ENCODE measurements at places on chromosomes 7 and 10.

DNA sequence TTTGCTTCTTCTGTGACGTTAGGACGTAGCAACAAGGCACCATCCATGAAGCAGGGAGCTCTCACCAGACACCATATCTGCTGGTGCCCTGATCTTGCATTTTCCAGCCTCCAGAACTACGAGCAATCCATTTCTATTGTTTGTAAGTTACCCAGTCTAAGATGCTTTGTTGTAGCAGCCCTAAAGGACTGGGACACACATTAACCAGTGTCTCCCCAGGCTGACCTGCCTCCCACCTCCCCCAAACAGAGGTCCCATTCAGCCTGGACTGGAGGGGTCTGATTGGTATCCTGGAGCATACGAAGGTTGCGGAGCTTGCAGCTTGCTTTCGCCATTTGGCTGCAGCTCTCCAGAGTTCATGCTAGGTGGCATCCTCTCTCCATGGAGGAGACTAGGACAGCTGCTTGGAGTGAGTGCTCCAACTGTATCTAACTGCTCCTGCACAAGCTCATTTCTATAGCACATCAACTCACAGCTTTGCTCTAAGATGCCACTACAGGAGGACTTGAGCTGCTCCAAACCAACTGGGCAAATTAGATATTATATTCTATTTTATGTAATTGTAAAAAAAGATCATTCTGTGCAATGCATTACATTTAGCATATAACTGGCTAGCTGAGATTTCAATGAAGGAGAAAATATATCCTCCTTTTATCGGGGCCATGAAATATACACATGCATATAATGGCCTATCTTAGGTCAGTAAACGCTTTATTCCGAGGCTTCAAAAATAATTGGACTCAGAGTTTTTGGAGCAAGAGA lies 8.0 kb upstream of the GRK5 start:
- DNase-seq = peak; percentile 32

DNA sequence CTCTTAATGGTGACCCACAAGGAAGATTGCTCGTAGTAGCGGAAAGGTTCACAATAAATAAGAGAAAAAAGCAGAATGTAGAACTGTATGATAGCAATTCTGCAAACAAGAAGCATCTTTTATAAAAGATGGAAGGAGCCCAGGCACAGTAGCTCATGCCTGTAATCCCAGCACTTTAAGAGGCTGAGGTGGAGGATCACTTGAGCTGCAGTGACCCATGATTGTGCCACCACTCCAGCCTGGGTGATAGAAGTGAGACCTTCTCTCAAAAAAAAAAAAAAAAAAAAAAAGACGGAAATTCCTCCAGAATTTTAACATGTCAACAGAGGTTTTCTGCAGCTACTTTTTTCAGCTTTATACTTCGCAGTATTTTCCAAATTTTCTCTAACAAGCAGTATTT lies 13.2 kb downstream of the GATAD1 start:
- DNase-seq = no peak

GRCh38 chr10:128028508-128029289 lies 97.5 kb downstream of the MKI67 start:
- DNase-seq = no peak

- DNase-seq = no peak
These were observed 67.5 kb upstream of the EFCAB10 start for GRCh38 chr7:105648561-105649401.

DNA sequence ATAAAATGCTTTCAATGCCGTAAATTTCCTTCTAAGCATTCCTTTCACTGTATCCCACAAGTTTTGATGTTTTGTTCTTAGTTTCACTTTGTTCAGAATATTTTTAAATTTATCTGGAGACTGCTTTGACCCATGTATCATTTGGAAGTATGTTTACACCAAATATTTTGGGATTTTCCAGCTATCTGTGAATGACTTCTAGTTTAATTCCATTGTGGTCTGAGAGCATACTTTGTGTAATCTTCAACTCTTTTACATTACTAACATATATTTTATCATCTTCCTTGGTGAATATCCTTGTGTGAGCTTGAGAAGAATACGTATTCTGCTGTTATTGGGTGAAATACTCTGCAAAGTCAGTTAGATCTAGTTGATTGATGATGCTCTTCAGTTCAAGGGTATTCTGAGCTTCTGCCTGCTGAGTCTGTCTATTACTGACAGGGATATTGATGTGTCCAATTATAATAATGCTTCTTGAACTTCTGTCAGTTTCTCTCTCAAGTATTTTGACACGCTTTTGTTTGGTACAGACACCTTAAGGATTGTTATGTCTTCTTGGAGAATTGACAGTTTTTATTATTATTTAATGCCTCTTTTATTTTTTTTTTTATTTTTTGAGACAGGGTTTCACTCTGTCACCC lies 31.6 kb downstream of the MKLN1 start:
- DNase-seq = no peak

DNA sequence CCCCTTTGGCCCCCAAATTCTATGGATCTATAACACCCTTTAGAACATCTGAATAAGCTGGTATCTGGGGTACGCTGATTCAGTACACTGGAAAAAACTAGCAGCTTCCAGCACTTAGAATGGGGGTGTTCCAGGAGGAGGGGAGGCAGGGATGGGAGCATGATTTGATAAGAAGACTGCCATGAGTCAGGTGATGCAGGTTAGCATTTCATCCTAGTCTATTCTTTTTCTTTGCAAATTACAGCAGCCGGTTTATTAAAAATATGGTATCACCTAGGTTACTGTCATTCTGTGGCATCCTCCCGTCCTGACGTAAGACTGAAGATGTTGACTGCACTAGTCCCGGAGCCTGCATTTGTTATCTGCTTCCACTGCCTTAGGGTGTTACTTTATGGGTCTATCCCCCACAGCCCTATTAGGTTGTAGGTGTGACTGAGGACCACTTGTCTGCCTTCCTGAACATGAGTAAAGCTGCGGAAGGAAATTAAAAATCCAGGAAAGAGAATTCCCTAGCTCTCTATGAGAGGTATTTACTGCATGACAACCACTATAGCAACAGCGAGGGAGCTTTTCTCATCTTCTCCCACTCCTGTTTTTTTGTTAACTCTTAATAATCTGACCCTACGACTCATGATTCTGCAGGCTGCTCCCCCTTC lies 1.9 kb downstream of the HTR5A start:
- DNase-seq = no peak

GRCh38 chr10:12103802-12104201 lies 25.7 kb upstream of the SEC61A2 start:
- DNase-seq = no peak

- DNase-seq = no peak
These were observed 207.9 kb upstream of the MYO3A start for GRCh38 chr10:25725917-25726716.

- no peak for DNase-seq
These were observed 179.1 kb downstream of the KLF6 start for GRCh38 chr10:3605882-3606281.

DNA sequence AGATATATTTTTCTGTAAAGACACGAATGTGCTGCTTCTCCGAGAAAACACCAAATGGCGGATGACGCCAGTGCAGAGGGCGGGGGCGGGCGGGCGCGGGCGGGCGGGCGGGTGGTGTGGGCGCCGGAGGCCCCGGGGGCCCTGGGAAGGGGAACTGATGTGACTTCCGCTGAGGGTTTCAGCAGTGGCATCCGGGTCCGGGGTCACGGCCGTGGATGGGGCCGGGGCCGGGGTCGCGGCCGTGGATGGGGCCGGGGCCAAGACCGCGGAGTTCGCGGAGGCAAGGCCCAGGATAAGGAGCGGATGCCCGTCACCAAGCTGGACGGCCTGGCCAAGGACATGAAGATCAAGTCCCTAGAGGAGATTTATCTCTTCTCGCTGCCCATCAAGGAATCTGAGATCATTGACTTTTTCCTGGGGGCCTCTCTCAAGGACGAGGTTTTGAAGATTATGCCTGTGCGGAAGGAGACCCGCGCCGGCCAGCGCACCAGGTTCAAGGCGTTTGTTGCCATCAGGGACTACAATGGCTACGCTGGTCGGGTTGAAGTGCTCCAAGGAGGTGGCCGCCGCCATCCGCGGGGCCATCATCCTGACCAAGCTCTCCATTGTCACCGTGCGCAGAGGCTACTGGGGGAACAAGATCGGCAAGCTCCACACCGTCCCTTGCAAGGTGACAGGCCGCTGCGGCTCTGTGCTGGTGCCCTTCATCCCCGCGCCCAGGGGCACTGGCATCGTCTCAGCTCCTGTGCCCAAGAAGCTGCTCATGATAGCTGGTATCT lies 20.3 kb upstream of the IGF2BP3 start:
- peak; percentile 58 for DNase-seq

DNA sequence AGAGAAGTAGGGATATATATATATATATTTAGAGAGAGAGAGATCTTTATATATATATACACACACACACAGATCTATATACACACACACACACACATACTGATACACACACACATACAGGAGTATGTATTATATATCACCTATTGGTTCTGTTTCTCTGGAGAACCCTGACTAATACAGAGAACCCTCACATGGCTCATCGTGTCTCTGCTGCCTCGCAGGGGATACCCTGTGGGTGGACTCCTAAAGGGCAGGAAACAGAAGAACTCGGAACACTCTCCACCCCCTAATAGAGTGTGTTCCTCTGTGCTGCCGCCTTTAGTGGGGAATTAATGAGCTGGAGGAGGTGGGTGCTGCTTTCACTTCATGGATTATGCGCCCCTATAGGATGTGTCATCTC lies 86.6 kb downstream of the NPY start:
- DNase-seq = no peak

DNA sequence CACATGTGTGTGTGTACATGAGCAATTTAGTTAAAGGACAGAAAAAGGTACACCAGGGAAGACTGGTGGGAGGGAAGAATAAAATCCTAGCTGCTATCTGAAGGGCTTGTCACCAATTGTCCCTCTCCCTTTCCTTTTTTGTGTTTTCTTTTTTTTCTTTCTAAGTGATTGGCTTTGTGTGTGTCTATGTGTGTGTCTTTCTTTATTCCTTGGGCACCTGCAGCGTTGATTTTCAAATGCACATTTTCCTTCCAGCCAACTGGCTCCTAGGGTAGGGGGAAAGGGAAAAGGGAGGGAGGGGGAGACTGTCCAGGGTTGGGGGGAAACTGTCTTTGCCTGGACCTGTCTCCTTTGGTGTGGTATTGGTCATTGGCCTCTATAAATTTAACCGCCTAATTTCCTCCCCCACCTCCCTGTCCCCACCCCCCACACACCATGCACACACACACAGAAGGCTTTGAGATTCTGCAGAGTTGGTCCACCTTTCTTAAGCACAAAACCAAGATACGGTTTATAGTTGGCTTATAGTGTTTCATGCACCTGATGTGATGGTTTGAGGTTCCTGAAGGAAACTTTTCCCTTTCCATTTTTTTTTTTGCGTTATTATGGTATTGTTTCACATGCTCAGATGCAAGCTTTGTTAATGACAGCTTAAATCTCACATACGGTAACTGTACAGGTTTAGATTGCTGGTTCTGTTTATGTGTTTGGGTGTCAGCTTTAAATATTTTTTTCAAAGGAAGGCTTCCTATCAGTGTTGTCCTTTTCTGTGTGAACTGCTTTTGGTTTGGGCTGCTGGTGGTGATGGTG lies 2.6 kb downstream of the AUTS2 start:
- no peak for DNase-seq

DNA sequence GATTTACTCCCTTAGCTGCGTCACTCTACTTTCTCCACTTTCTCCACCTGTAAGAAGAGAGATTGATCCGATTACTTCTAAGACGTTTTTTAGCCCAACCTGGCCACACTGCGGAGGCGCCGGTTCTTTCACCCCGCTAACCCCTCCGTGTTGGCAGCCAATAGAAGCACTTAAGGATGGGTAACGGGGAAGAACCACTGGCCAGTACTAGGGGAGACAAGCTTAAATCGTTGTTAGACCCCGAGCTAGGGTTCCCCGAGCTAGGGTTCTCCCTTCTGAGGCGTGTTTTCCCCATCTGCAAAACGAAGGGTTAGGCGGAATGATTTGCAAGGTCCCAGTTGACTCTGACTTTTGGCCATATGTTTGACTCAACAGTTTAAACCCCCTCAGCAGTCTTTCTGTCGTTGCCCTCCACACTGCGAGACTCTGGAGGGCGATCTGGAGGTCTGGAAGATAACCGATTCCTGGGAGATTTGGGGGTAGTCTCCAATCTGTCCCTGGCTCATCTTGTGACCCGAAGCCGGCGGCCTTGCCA lies 644 bp downstream of the UMAD1 start:
- DNase-seq = peak; percentile 7

- DNase-seq = no peak
These were observed 7.5 kb upstream of the OPTN start for GRCh38 chr10:13092291-13093102.

- no peak for DNase-seq
These were observed 93.0 kb downstream of the PTPRN2 start for GRCh38 chr7:158494643-158495042.

GRCh38 chr10:73366381-73367298 lies 8.0 kb upstream of the CFAP70 start:
- no peak for DNase-seq

- DNase-seq = no peak
These were observed 63.0 kb downstream of the VOPP1 start for GRCh38 chr7:55509322-55509721.

- DNase-seq = no peak
These were observed 3.4 kb downstream of the HOXA10 start for GRCh38 chr7:27170426-27171324.

GRCh38 chr10:29250066-29250465 lies 38.8 kb upstream of the LYZL1 start:
- no peak for DNase-seq

DNA sequence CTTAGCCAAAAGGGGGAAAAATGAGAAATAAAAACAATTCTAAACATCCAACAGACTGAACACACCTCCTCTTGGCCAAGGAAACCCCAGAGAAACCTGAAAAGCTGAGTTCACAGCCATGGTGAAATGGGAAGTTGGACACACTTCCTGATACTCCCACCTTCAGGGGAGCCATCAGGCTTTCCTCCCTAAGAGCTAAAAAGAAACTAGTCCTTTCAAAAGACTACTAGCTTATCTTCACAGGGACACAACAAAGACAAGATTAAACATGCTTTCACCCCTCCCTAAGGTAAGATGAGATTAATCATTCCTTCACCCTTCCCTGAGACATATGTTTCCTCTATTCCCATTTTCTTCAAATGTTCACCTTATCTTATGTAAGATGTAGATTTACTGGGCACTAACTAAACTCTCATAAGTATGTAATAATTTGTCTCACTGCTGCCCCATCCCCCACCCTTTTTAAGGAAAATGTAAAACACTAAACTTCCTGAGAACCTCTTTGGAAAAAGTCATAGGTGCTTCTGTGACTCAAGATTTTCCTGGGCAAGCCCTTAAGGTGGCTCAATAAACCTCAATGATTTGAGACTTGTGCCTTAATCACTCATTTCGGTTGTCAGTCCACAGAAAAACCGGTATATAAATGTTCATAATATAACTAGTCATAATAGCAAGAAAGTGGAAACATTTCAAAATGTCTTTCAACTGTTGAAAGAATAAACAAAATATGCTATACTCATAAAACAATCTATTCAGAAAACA lies 40.5 kb downstream of the HTR7 start:
- DNase-seq = no peak

DNA sequence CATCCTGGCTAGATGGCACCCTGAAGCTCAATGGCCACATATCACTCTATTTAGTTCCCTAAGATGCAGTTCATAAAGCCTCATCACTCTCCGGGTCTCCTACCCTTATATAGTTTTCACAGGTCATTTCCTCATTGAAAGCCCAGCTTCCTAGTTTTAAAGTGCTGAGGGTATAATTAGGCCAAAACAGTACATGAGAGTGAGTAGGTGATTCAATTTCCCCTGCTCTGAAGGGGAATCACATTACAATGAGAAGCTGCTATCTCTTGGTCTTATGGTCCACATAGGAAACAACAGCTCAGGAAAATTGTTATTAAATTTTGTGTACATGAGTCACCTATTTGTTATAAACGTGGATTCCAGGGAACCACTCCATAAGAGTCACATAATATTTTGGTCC lies 162.0 kb downstream of the SEMA3E start:
- DNase-seq = no peak
